ENCODE measurements at places on chromosomes 16 and 17.

DNA sequence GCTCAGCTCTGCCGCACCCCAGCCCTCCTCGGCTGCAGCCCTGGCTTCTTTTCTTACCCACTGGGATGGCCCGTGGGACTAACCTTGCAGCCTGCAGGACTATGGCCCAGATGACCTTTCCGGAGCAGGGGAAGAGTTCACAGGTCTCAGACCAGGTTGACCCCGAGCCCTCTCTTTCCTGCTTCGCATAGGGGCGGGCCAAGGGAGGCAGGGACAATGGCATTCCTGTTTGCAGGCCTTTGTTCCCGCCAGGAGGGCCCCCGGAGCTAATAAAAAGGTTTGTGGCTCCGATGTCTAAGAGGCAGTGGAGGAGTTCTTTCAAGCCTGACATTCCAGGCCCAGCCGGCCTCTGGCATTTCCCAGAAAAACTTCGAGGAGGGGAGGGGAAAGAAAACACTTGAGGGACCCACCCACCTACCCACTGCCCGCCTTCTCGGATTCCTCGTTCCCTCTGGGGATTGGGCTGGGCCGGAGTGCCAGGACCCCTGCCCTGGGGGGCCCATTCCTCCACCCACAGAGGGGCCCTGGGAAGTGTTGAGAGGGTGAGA lies 5.8 kb upstream of the SOCS3 start:
- no peak for DNase-seq

GRCh38 chr16:67449336-67449735 lies 18.4 kb downstream of the HSD11B2 start:
- DNase-seq = no peak

- DNase-seq = no peak
Measured at GRCh38 chr16:25544294-25544693, 147.5 kb upstream of the HS3ST4 start.

DNA sequence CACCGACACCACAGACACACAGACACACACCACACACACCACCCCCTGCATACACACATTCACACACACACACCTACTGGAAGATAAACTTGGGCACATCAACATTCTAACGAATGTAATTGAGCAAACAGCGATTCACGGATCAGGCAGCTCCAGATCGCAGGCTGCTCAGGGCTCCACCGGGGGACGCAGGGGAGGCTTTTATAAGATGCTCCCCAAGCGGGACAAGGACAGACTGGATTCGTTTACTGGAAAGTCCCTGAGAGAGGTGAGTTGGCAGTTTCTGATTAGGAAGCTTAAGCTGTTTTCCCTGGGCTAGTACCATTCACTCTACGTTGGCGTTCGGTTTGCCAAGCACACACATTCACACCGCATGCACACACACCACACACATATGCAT lies 281.3 kb downstream of the IRF8 start:
- no peak for DNase-seq

DNA sequence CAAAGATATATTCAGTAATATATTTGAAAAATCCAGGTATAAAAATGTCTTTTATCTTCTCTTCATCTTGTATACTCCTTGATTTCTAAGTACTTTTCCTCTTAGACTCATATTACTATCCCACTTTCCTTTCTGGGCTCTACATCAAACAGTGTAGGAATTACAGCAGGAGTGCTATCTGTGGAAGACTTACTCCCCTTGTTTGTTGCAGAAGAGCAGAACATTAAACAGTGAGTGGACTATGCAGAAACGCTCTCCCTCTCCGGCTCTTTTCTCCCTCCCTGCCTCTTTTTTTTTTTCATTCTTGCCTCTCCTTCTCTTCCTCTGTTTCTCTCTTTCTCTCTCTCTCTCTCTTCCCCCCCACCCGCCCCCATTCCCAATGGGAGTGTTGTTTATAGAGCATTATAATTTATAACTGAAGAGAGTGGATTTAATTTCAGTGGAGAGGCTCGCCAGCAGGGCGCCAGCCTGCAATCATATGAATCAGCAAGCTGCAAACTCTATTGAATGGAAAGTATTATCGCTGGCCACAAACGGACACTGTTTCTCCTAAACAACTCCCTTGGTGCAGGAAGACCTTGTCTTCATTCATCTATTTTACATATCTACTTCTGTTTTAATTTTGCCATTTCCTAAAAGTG lies 242.3 kb upstream of the TBX2 start:
- no peak for DNase-seq

GRCh38 chr16:3098459-3099394 lies at the start of gene ZSCAN10:
Gene ZSCAN10, minus strand, starts transcription at chr16:3099294. Its CDS starts 6,357 bp downstream, at chr16:3092937.
- no peak for DNase-seq

- no peak for DNase-seq
Measured at GRCh38 chr16:61897657-61898056, 138.6 kb downstream of the CDH8 start.

- DNase-seq = no peak
Measured at GRCh38 chr17:78174346-78174869, 6.0 kb downstream of the SYNGR2 start.

- no peak for DNase-seq
Measured at GRCh38 chr17:42653179-42654124, 5.6 kb upstream of the TUBG2 start.

- no peak for DNase-seq
Measured at GRCh38 chr16:85999778-86000177, 100.8 kb downstream of the IRF8 start.

DNA sequence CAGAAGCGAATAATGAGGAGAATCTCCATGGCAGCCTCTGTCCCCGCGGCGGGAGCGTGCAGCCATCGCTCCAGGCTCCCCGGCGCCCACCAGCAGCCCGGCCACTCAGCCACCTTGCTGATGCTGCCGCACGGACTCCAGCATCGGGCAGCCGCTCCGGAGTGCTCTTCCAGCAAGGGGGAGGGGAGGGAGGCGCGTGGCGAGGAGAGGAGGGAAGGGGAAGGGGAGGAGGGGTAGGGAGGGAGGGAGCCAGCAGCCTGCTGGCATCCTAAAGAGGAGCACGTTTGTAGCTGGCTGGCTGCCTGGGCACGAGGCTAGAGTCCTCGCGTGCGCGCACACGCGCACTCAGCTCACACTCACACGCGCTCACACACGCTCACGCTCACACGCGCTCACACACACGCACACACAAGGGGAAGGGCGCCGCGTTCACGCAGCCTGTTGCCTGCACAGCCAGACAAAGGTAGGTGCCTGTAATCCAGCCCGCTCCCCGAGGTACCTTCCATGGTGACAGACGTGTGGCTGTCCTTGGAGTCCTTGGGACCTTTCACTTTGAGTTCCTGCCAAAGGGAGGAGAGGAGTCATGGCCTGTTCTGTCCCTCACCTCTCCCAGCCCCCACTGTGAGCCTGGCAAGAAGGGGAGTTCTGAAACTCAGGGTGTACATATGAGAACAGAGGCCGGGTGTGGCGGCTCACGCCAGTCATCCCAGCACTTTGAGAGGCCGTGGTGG lies 82.1 kb downstream of the TIMM22 start:
- no peak for DNase-seq

GRCh38 chr16:85387171-85387507 lies 226.0 kb upstream of the GSE1 start:
- no peak for DNase-seq

DNA sequence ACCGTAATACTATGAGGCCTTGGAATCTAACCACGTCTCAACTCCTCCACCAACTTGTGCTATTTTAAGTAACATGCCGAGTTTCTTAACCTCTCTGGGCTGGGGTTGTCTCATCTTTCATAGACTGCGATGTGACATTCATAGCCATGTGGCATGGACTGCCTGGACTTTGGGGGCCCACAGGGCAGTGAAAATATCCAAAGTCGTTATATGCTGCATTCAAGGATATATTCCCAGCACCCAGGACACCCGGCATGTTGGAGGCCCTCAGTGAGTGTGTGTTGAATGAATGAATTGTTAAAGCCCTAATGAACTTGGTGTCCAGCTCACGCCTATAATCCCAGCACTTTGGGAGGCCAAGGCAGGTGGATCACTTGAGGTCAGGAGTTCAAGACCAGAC lies 203.1 kb downstream of the CBLN1 start:
- no peak for DNase-seq

GRCh38 chr17:15381707-15382106 lies 40.3 kb upstream of the TEKT3 start:
- DNase-seq = no peak

- DNase-seq = peak; percentile 83
Measured at GRCh38 chr16:88957887-88958577, 19.0 kb downstream of the CBFA2T3 start.

- DNase-seq = no peak
Measured at GRCh38 chr16:56363781-56364565, 61.4 kb downstream of the AMFR start.

- DNase-seq = no peak
Measured at GRCh38 chr17:8799570-8800212, 526 bp upstream of the MFSD6L start.

DNA sequence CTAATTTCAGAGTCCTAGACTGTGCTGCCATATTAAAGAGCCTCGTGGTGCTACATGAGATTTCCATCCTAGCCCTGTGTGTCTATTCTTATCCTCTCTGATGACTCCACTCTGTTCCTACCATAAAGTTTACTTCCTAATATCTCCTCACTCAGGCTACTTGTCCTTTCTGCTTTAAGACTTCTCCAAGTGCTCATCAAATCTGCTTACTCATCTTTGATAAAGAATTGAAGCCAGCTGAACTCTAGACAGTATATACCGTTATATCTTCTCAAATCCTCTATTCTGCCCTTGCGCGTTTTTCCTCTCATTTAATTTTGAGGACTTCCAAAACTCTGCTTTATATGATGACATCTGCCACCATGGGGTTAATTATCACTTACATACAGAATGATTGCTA lies 539.5 kb downstream of the HAPSTR1 start:
- no peak for DNase-seq

DNA sequence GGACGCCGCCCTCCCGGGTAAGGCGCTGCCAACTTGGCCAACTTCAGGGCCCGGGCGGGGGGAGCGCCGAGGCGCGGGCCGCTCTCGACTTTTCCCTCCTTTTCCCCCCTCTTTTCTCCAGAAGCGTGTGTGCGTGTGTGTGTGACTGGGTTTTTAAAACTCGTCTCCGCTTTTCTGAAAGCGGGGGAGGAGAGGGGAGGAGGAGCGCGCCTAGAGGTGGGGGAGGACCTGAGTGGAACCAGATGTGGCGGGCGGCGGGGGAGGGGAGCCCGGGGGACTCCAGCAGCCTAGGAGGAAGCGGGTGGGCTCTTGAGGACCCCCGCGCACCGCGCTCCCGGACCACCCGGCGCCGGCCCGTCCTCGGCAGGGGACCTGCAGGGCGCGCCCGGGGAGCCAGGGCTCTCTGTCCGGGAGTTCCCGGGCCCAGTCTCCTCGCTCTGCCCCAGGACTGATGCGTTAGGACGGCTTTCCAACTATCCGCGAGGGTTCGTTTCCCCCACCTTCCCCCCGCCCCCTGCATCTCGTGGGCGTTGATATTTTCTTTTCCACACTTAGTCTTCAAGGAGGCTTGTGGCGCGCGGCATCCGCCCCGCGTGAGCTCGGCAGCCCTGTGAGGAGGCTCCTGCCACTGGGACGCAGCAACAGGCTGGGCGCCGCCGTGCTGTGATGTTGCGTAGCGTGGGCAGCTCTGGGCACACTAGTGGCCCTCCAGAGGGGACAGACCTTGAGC lies 599 bp downstream of the MRC2 start:
- peak; percentile 37 for DNase-seq

- no peak for DNase-seq
Measured at GRCh38 chr16:56889206-56889605, 24.2 kb downstream of the SLC12A3 start.

DNA sequence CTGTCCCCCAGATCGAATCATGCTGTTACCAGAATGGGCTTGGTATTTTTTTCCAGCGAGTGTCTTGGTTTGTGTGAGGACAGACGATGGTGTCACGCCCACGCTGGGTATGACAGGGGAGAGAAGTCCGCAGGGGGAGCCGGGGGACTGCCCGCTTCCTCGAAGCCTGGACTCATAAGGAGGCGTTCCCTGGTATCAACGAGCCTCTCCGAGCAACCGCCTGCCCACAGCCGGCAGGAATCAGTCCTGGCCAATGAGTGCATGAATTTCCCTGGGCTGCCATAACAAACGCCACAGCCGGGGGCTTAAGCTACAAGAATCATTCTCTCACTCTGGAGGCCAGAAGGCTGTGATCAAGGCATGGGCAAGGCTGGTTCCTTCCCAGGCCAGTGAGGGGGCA lies 26.1 kb upstream of the JPH3 start:
- no peak for DNase-seq

DNA sequence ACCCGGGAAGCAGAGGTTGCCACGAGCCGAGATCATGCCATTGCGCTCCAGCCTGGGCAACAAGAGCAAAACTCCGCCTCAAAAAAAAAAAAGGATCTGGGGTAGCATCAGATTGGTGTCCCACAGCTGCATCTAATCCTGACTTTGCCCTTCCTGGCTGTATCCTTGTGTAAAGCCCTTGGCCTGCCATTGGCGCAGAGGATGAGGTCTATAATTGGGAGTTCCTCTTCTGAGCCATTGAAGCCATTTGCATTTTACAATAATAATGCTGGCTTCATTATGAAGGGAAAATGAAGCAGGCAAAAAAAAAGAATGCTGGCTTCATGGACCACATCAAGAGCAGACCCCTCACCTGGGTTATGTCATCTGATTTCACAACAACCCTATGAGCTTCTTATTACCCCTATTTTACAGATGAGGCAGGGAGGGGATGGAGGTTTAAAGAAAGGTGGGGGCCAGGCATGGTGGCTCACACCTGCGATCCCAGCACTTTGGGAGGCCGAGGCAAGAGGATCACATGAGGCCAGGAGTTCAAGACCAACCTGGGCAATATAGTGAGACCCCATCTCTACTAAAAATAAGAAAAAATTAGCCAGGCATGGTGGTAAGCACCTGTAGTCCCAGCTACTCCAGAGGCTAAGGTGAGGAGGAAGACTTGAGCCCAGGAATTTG lies 1.2 kb upstream of the LITAFD start:
- DNase-seq = no peak

DNA sequence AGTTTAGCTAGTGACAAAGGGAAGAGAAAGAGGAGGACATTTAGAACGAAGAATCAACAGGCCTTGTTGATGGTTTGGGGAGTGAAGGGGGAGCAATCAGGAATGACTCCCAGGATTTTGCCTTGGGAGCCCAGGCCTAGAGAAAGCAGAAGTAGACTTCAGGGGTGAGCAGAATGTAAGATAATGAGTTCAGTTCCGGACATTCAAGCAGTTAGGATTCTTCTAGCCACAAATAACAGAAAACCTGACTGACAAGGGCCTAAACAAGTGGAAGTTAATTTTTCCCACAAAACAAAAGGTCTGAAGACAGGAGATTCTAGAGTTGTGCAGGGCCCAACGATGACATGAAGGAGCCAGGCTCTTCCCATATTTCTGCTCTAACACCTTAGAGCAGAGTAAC lies 45.9 kb downstream of the SKAP1 start:
- DNase-seq = no peak

DNA sequence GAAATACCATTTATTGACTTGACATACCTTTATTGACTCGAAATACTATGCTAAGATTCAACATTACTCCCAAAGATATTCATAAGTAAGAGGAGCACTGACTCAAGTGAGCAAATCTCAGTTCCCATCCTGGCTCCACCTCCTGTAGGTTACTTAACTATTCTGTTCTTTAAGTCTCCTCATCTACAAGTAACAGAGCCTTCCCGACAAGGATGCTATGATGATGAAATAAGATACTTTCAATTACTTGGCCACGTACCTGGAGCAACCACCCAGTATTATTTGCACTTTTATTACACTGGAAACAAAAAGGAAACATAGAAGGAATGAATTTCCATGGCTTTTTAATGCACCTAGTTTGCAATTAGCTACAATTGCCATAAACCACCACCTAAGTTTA lies 16.3 kb downstream of the KANSL1 start:
- DNase-seq = no peak
